ENCODE measurements at places on chromosomes 3 and 15.

GRCh38 chr3:76107935-76108570, 322.7 kb upstream of the ZNF717 start:
- DNase-seq, result no peak

- DNase-seq, result no peak
These were observed 409.0 kb downstream of the TUSC7 start for GRCh38 chr3:117118604-117119003.

- no peak for DNase-seq
These were observed 241.6 kb upstream of the ZPLD1 start for GRCh38 chr3:102193255-102193654.

- no peak for DNase-seq
These were observed 59.8 kb upstream of the ACKR4 start for GRCh38 chr3:132537297-132537696.

GRCh38 chr3:88480822-88481221, 331.1 kb downstream of the C3orf38 start:
- no peak for DNase-seq

GRCh38 chr15:88605189-88606069, 15.7 kb upstream of the AEN start:
- peak; percentile 78 for DNase-seq

GRCh38 chr15:83592370-83593040, 61.4 kb upstream of the ADAMTSL3 start:
- no peak for DNase-seq

GRCh38 chr15:95664450-95664849, 666.0 kb upstream of the NR2F2 start:
- no peak for DNase-seq

DNA sequence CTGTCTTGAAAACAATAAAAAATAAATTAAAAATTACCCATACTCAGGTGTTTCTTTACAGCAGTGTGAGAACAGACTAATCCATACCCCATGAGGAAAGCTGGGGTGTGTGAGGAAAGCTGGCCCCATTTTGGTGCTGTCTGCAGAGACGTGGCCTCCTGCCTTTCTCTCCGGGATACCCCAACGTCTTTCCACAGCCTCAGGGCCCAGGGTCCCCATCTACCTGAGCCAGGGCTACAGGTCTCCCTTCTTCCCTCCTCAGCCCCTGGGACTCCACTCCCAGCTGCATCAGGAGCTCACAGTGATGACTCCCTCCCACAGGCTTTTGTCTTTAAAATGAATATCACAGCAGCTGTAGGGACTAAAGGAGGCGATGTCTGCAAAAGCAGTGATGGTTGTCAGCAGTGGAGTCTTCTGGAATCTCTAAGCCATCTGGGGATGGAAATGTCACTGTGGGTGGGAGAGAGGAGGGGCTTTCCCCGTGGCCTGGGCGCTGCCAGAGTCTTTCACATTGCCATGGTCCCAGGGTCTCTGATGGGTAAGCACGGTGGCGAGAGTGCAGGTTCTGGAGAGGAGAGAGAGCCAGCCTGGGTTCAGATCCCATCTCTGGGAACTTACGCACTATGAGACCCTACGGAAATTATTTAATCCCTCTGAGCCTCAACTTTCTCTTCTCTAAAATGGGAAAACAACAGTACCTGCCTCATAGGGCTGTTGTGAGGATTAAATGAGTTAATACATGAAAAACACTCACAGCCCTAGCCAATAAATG, 259.3 kb downstream of the PLCL2 start:
- DNase-seq, result no peak

- DNase-seq, result no peak
These were observed 43.9 kb downstream of the THBS1 start for GRCh38 chr15:39624806-39625205.

DNA sequence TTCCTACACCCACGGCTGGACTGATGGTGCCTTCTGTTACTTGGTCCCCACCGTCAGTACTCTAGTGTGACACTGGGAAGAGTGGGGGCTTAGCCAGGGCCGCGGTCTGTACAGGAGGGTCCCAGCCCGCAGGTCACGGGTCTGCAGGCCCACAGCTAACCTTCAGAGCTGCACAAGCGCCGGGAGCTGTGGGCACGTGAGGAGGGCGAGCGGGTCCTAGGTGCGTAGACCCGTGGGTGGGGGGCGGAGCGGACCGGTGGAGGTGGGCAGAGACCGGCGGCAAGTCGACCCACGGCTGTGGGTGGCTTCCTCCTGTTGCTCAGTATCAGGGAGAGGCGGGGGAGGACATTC, 1.2 kb downstream of the TNFAIP8L3 start:
- no peak for DNase-seq

DNA sequence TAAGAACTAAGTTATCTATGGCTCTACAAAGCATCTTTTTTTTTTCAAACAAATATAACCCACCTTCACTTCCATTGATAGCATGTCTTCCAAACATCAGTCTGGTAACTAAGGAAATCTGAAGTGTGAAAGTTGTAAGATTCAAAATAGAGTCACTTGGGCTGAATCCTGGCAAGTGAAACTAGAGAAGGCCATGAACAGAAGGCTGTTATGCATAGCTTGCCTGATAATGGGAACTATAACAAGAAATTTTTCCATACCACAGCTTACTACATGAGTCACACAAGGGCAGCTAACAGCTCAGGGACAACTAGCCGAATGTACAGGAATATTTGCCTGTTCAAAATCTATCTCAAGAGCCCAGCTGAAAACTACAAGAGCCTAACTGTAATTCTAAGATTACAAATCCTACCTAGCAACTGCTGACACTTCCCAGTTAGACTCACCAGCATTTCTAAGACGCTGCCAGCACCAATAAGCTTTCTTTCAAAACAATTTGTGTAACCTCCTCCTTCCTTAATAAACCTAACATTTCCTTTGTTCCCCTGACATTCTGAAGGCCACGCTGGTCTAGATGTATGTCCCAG, 1066.5 kb downstream of the PLOD2 start:
- no peak for DNase-seq

DNA sequence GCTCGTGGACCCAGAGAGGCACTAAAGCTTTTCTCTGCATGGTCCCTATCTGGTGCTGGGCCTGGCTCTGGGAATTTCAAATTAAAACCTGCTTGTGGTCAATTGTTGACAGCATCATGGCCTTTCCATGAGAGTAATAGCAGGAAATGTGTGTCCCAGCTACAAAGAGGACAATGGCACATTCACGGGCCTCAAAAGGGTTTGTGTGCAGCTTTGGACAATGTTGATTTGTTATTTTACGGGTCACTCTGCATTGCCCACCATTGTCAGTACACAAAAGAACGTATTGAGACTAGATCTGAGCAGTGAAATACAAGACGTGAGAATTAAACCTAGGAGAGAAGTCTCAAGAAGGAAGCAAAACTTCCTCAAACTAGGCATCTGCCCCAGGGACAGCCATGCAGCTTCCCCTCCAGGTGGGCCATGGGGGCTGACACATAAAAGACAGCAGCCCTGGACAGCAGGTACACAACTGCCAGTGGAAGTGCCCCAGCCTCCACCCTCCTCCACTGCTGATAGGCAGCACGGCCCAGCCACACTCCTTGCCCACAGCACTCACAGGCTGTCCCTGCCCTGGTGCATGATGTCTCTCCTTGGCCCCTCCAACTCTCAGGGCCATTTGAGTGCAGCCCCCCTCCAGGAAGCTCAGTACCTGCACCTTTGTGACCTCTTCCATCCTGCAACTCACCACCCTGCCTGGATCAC, 15.9 kb upstream of the LTF start:
- peak; percentile 41 for DNase-seq

GRCh38 chr3:49158792-49159191, 7.3 kb downstream of the CCDC71 start:
- no peak for DNase-seq

GRCh38 chr15:32717426-32718226, at the start of gene GREM1:
GREM1 (plus strand) TSS chr15:32718004; CDS start chr15:32730691, 12,687 bp downstream.
- DNase-seq, result peak; percentile 69

DNA sequence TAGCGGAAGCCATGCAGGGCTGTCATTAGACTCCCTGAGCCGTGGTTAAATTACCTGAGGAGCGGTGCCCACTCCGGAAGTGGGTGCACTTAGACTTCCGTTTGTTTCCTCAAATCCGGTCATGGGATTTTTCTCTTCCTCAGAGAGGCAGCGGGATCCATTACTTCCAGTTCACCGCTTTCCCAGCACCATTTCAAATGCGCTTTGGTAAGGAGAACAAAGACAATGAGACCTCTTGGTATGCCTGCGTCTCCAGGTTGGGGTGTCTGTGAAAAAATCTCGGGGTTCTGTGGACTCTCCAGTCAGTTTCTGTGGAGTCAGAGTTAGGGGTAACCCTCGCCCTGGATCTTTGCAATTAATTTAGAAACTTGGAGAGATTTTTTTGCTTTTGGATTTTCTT, 132.3 kb upstream of the PTPRG start:
- DNase-seq, result no peak

DNA sequence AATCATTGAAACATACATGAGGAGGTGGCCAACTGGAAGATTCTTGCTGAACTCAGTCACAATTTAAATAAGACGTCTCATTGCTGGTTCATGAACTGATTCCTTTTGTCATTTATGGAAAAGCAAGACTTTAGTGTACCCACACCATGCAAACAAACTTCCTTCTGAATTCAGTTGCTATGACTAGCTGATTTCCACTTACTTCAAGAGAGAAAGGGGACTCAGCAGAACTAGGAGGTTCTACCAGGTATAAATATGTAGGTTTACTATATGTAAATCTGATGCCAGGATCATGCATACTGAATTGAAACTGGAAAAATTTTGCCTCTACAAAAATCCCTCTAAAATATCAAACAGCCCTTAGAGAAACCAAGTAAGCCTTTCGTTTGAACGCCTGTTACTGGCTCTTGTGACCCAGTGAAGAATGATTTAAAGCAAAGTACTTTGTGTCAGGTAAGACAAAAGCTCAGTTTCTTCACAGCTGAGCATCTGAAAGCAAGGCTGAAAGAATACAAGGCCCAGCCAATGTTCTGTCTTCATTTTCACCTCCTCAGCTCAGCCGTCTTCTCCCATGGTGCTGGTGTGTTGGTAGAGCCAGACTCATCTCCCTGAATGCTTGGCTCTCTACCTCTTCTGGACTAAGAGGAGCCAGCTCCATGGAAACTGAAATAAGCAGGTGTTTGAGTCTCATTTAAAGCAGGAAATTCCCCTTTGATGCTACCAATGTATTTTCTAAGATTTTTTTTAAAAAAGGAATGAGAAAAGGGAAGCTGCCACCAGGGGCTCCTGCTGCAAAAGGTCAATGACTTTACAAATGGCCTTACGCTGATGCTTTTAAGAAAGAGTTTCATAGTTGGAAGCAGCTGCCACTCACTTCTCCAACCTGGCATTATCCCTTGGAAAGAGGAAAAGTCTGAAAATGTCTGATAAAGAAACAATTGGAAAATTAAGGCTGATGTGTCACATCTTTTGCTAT, 301.6 kb downstream of the EFHB start:
- no peak for DNase-seq

Data from retina (tissue), 1 donor.